ENCODE measurements at places on chromosomes 2 and 18. TPM values are rescaled to one million over a fixed set of nuclear protein-coding genes. Genes with fewer than 3 reads are reported as not detected.

- no peak for DNase-seq
These were observed 1906.8 kb upstream of the PIK3C3 start for GRCh38 chr18:40048253-40048652.

- DNase-seq, result no peak
These were observed 95.2 kb upstream of the GULP1 start for GRCh38 chr2:188196343-188197008.

- no peak for DNase-seq
These were observed 2.6 kb upstream of the EMX1 start for GRCh38 chr2:72914589-72915319.

- no peak for DNase-seq
These were observed 188.7 kb upstream of the SATB2 start for GRCh38 chr2:199646439-199646838.

Gene RTP5
- not detected for total RNA-seq

Gene GRHL1
- total RNA-seq, result 4.7 TPM

Gene TMEM150A
- total RNA-seq, result 30.4 TPM
